ENCODE measurements at places on chromosomes 1 and 21.

DNA sequence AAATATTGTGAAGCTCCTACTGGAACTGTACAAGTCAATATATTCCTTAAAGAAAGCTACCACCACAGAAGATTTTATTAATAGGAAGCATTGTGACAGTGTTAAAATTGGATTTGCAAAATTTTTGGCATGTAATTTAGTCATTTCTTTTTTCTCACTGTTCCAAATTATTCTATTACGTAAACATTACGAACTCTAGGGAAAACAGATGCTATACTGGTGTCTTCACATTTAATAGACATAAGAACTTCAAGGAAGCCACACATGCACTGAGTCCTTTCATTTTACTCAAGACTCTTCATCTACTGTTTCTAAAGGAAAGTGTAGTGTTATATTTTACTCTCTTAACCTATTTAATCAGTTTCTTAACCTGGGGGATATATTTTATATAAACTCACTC is 135.4 kb downstream of the HMCN1 start:
- no peak for DNase-seq

- DNase-seq: peak; percentile 90
These were observed 82.8 kb downstream of the DMRTB1 start for GRCh38 chr1:53541761-53542550.

DNA sequence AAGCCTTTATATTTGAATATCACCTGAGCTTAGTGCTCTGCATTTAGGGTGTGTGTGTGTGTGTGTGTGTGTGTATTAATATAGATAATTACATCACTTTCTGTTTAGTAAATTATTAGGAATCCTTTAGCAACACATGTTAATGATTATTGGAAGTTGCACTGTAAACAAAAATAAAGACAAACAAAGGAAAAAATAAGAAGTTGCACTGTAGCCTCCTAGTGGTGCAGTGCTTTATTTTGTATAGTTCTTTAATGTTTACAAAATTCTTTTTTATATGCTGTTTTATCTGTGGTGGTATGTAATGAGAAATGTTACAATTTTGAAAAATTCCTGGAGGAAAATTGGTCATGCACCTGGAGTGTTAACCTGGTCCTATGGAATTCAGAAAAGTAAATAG is 69.2 kb downstream of the UBE4B start:
- no peak for DNase-seq

- DNase-seq: no peak
These were observed 62.5 kb upstream of the BARHL2 start for GRCh38 chr1:90779573-90779972.

DNA sequence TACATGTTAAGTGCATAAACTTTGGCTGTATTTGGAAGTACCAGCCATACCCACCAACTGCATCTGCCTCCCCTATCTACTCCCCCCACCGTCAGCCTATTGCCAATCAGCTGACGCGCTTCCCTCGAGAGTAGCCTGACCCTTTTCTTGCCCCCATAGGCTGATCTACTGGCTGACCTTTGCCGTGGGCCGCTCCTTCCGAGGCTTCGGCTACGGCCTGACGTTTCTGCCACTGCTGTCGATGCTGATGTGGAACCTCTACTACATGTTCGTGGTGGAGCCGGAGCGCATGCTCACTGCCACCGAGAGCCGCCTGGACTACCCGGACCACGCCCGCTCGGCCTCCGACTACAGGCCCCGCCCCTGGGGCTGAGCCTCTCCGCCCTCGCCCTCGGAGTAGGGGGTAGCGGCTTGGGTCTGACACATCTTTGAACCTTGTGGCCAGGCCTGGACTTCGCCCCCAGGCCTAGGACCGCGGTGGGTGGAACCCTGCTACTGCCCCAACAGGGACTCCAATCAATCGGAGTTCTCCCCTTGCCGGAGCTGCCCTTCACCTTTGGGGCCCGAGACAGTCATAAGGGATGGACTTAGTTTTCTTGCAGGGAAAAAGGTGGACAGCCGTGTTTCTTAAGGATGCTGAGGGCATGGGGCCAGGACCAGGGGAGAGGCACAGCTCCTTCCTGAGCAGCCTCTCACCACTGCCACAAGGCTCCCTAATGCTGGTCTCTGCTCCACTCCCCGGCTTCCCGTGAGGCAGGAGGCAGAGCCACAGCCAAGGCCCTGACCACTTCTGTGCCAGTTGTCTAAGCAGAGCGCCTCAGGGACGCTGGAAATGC is 4.0 kb downstream of the GLMP start:
- DNase-seq: peak; percentile 72

DNA sequence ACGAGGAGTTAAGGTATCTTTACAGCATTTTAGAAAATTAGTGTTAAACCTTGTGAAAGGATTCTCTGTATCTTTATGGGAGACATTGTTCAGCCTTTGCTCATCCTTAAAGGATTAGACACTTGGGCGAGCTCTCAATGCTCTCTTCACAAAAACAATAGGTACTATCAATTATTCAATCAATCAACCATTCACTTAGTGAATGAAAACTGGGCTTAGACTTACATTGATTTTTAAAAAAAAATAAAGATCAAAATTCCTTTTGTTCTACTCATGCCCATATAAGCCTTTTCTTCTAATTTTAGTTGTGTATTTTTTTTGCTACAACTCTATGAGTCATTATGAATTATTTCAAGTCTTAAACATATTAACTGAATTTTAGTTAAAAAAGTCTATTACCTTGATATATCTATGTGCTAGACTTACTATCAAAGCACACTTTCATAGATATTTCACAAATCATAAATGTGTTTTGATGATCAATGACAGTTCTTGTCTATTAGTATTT is 181.2 kb downstream of the DPYD start:
- DNase-seq: peak; percentile 54

DNA sequence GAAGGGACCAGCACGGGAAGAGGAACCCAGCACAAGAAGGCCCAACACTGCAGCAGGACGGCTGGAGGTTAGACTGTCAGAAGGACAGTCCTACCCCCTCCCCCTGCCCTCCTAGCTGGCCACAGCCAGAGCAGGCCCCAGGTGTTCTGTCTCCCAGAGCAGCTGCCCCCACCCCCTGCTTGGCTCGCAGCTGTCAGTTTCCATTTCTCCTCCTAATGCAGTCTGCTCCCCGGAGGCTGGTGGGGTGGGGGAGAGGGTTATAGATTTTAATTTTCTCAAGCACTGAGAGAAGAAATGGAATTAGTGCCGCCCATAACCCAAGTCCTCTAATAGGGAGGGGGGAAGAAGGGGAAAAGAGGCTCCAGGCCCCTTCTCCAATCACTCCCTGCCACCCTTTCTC is 13.0 kb upstream of the PEAR1 start:
- no peak for DNase-seq

DNA sequence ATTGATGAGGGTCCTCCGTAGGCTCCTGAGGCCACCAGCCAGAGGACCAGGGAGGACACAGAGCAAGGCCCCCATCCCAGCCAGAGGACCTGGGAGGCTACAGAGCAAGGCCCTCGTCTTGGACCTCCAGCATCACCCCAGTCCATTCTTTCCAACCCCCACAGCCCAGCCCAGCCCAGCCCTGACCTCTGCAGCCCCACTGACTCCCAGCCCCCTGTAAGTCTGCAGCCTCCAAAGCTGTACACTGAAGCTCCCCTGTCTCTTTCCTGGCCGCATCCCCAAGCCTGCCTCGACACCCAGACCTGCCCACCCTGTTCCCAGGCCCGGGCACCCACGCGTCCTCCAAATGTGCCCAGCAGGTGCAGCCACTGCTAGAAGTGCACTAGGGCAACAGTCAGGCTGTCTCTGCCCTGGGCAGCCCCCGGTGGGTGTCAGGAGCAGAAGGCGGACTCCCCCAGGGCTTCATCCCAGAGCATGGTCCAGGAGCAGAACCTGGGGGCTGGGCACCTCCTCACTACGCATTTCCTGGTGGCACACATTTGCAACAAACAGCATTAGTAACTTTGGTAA is 2.1 kb downstream of the DVL1 start:
- DNase-seq: no peak

- DNase-seq: no peak
These were observed 150.9 kb upstream of the POU3F1 start for GRCh38 chr1:38197312-38198061.

GRCh38 chr21:37237764-37238163 is 29.4 kb downstream of the VPS26C start:
- DNase-seq: no peak

- DNase-seq: no peak
These were observed 20.4 kb downstream of the WNT4 start for GRCh38 chr1:22122273-22123070.

- no peak for DNase-seq
These were observed 87.5 kb downstream of the ASTN1 start for GRCh38 chr1:177077006-177077405.

DNA sequence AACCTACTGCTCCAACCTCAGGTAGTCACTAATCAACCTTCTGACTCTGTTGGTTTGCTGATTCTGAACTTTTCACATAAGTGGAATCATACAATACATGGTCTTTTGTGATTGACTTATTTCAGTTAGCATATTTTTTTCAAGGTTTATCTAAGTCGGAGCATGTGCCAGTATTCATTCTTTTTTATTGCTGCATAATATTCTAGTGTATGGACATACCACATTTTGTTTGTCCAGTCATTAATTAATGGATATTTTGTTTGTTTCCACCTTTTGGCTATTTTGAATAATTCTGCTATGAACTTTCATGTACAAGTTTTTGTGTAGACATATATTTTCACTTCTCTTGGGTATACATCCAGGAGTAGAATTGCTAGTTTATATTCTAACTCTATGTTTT is 53.0 kb upstream of the LRRN2 start:
- no peak for DNase-seq
